Fibroblast of villous mesenchyme (primary cell): ENCODE measurements at places on chromosomes 7 and 10.

- no peak for DNase-seq
These were observed 50.9 kb downstream of the DNMBP start for GRCh38 chr10:99958806-99959205.

DNA sequence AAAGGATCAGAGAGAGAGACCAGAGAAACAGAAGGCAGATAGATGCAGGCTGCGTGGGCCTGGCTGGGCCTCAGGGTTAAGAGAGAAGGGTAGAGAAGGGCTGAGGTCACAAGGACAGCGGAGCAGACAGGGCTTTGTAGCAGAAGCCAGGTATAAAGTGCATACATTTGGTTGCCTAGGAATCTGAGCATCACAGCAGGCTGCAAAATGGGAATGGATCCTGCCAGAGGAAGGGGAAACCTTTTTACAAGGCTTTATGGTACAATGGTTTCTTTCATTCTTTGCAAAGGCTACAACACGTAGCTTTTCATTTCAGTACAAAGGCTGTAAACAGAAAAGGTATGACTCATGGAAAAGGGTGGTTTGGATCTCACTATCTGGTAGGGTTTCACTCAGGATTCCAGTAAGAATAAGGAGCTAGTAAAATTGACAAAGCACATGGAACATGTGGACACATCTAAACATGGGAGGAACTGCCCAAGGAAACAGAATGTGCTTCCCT is 275.1 kb downstream of the DOCK4 start:
- DNase-seq = peak; percentile 71

GRCh38 chr7:120806669-120807068 is 51.3 kb downstream of the TSPAN12 start:
- peak; percentile 15 for DNase-seq

- DNase-seq = peak; percentile 39
These were observed 36.3 kb downstream of the PLAC9 start for GRCh38 chr10:80168679-80169380.

DNA sequence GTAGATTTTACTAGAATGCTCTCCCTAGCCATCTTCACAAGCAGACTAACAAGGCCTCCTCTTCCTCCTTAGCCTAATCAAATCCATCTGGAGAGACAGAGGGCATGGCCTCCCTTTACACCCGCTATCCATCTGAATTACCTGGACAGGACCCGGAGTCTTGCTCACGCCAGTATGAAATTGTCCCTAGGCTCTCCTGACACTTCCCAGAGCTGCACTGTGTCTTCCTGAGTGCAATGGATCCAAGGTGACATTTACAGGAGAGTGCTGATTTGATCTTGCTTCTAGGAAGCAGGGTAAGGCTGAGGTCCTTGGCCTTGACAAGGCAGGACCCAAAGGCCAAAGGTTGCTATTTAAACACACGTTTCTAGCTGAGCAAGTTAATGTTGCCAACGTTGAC is 147.8 kb downstream of the HIBADH start:
- DNase-seq = no peak

DNA sequence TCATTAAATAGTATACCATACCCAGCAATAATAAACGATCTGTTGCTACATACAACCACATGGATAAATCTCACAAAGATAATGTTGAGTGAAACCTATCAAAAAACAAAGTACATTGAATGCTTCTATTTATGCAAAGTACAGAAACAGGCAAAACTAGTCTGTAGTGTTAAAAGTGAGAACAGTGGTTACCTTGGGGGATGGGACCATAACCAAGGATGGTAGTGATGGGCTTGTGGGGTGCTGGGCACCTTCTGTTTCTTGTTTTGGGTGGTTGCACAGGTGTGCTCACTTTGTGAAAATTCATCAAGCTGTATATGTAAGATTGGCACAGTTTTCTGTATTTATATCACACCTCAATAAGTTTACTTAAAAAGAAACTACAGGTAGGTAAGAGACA is 105.7 kb downstream of the ATE1 start:
- no peak for DNase-seq

DNA sequence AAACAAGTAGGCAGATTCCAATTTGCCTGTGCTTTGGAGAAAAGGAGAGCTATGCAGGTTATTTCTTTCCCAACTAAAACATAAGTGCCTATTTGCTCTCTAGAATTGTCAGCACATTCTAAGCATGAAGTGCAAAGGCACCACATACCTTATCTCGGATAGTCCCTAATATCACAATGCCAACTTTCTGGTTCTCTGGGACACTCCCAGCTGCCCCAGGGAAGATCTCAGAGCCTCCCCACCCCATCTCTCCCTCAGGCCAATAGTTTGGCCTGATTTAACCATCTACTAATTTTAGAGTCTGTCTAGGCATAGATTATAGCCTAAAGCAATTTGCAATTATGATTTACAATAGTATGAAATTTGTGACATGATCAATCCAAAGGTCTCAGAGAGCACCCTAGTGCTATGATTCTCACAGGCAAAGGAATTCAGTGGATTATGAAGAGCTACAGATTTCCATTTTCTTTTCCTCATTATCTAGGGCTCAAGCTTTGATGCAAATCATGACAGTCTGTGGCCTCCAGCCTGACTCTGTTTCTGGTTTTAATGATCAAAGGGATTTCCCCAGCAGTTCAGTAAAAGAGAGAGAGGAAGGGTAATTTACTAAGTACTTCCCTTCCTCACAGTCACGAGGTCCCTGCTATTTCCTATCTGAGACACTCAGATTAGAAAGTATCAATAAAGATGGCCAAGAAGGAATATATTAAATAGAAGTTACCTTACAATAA is 29.0 kb upstream of the IL6 start:
- no peak for DNase-seq

- DNase-seq = peak; percentile 41
These were observed 194.4 kb upstream of the PRSS1 start for GRCh38 chr7:142554560-142555532.

- DNase-seq = no peak
These were observed 106.3 kb downstream of the INSYN2A start for GRCh38 chr10:127090138-127090537.

DNA sequence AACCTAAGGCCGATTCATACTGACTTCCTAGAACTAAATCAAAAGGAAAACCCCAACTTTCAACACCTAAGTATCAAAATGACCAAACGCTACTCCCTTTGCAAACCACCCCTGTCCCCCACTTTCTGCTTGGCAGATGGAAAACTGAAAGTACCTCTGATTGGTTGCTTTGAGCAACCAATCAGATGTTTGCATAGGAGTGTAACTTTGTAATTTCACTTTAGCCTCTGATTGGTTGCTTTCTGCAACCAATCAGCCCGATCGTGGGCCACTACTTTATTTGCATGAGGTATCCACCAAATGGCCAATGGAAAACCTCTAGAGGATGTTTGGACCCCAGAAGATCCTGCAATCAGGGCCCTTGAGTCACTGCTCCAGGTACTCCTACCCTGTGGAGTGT is 12.3 kb upstream of the SNX10 start:
- no peak for DNase-seq

- DNase-seq = no peak
These were observed 79.0 kb upstream of the HABP2 start for GRCh38 chr10:113473851-113474250.

DNA sequence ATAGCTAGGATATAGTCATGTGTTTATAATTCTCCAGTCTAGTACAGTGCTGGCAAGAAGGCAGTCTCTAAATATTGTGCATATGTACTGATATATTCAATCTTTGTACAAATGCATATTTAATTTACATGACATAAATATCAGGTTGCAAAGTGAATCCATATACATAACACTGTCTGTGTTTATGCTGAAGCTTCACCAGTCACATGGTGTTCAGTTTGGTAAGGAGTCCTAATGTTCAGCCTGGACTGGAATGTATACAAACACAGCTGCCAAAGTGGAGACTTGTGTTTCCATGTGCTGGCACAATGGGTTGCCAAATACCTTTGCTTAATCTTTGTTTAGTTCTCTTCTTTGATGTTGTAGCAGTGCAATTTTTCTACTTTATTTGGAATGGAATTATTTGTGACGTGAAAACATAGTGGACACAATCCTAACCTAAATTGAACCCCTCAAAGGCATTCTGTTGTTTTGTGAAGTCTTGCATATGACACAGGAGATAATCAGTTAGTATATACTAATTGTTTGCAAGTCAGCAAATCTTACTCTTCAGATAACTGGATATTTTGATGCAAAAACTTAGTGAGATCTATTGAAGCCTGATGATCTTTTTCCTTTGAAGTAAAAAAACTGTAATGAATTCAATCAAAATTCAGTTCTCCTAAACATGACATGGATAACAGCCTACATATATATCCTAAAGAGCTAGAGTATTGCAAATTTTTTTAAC is 17.3 kb upstream of the ARL4A start:
- DNase-seq = peak; percentile 83

DNA sequence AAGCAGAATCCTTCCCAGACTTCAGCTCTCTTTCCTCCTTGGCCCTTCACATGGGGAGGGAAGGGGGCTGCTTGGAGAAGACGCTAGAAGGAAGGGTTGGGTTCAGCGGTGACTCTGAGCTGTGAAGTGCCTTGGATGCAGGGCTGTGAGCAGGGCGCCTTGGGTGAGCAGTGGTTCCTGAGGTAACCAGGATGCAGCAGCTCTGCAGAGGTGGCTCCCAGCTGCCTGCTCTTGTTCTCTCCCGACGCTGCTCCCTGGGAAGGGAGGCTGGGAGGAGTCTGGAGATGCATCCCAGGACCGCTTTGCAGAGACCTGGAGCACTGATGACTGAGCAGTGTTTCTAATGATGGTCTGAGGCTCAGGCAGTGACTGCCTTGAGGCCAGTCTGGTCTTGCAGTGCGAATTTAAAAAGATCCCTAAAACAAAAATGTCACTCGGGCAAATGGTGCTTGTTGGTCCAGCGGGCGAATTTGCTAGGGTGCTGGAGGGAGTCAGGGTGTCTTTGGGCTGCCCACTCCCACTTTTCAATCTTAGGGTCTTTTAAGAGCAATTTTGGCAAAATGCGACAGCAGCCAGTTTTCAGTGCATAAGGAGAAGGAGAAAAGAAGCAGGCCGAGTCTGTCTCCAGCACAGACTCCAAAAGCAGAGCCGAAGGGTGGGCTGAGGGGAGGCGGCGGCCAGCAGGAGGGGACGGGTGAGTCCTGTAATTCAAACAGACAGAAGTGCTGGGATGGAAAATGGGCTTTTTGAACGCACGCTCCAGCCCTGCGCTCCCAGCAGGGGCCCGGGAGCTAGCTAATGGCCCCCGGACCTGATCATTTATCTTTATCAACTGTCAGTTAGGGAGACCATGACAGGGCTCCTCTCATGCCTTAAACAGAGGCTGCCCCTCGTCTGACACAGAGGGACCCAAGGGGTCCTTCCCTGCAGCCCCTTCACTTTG is 191.2 kb upstream of the SHH start:
- no peak for DNase-seq

DNA sequence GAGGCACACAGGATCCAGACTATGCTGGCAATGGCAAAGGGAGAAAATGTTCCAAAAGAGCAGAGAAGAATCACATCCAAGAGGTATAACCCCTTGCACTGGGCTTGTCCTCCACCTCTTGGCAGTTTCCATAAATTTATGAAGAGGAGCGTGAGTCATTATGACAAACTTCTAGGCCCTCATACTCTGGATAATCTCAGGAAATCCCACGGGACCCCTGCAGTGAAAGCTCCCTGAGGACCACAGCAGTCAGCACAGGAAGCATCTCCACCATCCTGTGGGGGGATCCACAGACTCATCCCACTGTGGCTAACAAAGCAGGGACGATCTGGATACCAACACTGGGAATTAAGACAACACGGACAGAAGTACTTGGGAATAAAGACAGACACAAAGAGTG is 30.3 kb upstream of the GPAM start:
- no peak for DNase-seq

- no peak for DNase-seq
These were observed 21.3 kb upstream of the VAX1 start for GRCh38 chr10:117159390-117159789.

DNA sequence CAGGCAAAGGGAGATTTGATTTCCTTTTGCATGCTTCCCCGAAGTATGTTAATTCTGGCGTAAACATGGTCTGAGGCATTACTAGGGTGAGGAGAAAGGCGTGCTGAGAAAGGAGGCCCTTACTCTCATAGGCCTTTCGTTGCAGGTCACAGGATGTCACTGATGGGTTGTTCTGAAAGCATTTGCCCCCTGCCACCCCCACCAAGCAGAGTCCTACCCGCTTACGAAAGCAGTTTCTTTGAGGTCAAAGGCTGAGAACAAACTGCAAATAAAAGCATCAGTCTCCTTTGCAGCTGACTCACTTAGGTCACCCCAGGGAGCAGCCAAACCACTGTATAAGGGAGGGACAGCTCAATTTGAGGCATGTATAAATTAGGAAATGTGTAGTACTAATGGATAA is 57.1 kb downstream of the BPGM start:
- peak; percentile 99 for DNase-seq

GRCh38 chr7:6385110-6385781 is 62.5 kb downstream of the DAGLB start:
- DNase-seq = peak; percentile 95

DNA sequence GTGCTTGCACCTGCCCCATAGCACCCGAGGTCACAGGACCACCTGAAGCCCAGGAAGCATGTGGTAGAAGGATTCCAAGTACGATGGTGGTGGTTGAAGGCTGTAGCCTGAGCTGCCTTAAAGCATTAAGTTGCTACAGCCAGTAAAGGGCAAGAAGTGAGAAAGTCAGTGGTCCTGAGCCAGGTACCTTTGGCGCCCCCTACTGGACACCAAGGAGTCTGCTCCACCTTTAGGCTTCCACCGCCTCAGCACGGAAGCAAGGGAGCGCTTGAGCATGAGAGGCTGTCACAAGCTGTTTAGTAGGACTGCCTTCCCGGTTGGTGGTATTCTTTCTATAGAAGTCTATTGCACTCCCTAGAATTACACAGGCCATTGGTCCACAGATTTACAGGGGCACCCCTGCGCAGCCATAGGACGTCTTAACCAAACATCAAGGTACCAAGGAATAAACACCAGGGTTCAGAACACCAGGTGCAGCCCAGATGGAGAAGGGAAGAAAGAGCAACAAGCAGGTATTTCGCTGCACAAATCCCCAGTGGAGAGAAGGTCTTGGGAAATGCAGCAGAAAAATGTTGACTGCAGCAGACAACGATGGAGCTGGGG is 2.2 kb downstream of the CRTAC1 start:
- DNase-seq = peak; percentile 34

- no peak for DNase-seq
These were observed 348.9 kb downstream of the PTPRN2 start for GRCh38 chr7:158238616-158239289.

DNA sequence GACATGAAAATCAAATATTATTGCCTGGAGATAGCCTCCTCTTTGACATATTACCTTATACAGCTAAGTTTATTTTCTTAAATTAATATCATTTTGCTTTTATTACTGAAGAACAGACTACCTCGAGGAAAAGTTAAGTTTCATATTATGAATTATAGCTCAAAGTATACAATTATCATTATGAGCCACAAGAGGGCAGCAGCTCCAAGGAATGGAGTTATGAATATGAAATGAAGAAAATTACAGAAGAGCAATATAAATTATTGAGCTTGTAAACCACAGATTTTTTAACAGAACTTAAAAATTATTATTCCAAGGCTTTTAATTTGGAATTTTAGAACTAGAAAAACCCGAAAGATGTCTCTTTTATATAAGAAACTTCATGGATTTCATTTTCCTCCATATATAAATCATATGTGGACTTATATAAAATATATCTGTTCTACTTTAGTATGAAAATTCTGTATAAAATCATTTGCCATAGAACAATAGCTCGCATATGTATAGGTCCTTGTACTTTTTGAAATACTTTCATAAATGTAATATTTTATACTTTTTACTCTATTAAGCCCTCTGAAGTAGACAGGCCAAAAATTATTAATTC is 40.1 kb downstream of the IQUB start:
- DNase-seq = peak; percentile 53

GRCh38 chr10:113843972-113844485 is 9.9 kb downstream of the DCLRE1A start:
- no peak for DNase-seq

GRCh38 chr10:102511583-102512274 is 8.0 kb downstream of the SUFU start:
- DNase-seq = no peak
